Substantia nigra (tissue), 51 donors: ENCODE measurements at places on chromosomes 11 and 22.
A peak's percentile ranks its signal among the peaks of the same experiment; 100 is the strongest.

DNA sequence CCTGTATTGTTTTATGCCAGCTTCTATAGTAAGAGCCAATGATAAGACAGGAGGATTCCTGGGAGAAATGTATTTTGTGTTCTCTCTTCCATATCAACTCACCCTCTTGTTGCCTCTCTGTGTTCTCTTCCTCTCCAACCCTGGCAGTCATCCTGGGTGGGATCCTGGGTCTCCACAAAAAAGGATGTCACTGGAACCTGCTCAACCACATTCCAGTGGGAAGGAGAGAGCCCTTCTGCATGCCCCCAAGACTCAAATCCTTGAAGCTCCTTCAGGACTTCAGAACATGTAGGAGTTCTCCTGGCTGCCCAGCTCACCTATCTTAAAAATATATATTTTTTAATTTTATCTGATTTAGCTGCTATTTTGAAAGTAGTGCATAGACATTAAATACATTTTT is 26.1 kb downstream of the APOL6 start:
- DNase-seq, result no peak

- DNase-seq, result no peak
Measured at GRCh38 chr22:32791056-32791455, 10.4 kb upstream of the TIMP3 start.

DNA sequence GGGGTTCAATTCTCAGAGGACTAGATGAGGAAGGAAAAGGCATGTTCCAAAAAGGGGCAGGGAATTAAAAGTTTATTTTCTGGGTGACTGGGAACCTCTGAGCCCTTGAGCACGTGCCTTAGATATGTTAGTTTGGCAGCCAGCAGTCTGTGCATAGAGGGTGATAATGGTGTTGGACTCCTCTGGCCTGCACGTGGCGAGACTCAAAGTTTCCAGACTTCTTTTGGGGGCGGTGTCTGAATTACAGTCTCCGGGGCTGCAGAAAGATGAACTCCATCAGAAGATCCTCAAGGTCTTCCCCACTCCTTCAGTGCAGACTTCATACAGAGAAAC is 861 bp upstream of the ZNRF3 start:
- DNase-seq, result no peak

GRCh38 chr11:74926304-74927030 is 22.4 kb downstream of the XRRA1 start:
- DNase-seq, result no peak

GRCh38 chr22:27019827-27020226 is 362.4 kb downstream of the MIAT start:
- no peak for DNase-seq

DNA sequence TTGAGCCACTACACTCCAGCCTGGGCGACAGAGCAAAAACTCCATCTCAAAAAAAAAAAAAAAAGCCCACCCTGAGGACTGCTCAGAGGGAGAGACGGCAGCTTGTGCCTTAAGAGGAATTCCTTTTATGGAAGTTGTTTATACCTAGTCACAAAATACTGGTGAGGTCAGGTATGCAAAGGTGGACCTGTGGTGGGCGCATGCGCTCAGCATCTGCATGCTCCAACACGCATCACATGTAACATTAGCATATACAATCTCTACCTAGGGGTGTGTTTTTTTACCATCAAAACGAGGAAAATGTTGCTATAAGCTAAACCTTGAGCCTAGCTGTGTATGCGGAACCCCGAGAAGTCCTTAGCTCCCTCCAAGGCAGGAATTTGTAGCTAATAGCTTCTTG is 6.8 kb upstream of the SART1 start:
- DNase-seq, result no peak

DNA sequence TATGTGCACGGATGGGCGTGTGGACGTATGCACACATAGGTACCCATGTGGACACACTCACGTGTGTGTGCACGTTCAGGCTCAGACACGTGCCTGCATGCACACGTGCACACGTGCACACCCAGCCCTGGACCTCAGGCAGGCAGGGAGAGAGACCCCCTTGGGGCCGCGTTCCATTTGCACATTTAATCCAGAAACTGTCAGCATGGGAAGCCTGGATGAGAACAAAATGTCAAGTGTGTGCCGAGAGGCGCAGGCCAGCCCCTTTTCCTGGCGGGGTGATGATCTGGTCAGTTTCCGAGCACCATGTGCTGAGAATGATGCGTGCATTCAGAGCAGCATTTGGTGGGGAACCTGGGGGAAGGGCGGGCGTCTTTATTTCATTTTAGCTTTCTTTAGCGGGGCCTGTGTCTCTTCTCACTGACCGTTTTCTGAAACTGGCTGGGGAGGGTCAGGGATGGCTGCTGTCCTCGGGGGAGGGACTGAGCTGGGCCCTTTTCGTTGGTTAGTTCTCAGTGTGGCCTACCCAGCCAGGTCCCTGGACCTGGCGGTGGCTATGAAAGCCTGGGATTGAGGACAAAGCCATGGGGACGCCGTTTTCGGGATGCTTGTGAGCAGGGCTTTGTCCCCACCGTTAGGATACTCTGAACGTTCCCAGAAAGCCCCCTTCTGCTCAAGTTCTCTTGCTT is 96.3 kb downstream of the KCNQ1 start:
- DNase-seq, result no peak

GRCh38 chr11:103871923-103872551 is 164.4 kb upstream of the DDI1 start:
- no peak for DNase-seq

DNA sequence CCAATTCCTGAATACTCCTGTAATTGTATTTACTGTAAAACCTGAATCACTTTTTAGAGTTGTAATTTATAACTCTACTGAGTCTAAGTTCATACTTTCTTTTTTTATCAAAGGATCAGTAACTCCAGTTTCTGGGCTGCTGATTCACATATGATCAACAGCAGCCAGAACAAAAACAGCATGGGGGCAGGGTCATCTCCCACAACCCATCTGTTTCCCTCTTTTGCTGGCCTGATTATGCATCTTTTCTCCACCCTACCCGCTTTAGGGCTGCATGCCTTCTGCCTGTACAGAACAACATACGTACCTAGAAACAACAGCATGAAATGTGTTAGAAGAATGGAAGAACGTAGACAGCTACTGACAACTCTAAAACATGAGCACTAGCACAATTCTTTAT is 76.0 kb downstream of the MRTFA start:
- no peak for DNase-seq

- no peak for DNase-seq
Measured at GRCh38 chr11:60864856-60865513, 2.4 kb upstream of the ZP1 start.

- DNase-seq, result no peak
Measured at GRCh38 chr22:17767233-17768065, 6.8 kb downstream of the BID start.

- DNase-seq, result no peak
Measured at GRCh38 chr22:49587421-49587820, 240.3 kb downstream of the BRD1 start.

DNA sequence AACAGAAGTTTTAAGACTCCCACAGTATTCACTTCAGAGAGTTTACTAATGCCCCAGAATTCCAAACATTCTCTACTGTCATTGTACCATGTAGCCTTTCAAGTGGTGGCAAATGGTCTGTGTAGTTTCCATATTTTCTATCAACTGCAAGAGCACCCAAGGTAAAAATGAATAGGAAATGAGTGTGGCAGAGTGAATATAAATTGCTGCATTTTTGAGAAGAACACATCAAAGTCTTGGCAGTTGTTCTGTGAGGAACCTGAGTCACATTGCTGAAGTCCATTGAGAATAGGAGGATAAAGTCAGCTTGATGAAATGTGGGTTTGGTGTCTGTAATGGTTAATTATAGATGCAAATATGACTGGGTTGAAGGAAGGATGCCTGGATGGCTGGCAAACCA is 193.6 kb downstream of the AASDHPPT start:
- no peak for DNase-seq

DNA sequence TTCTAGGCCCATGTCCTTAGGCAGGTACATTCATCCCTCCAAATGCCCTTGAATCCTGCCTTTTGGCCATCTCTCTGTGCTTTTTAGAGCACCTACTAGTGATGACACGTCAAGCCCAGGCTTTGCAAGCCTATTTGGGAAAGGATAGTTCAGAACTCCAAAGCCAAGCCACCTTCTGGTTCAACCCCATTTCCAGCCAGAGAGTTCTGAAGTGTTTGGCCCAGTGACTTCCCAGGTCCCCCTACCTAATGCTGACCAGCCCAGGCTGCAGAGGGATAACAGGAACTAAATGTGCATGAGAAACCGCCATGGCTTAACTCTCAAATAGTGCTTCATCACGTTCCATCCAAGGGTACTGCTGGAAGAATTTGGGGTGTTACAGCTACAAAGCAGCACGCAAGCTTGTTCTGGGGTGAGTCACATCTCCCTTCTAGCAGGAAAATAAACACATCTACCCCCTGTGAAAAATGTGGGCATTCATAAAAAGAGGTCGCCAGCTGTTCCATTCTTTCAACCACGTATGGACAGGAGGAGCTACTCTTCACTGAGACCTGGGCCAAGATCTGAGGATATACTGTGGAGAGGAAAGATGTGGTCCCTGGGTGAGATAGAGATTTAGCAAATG is 2.0 kb upstream of the FXYD6 start:
- no peak for DNase-seq

GRCh38 chr11:84580428-84580827 is 1046.7 kb downstream of the DLG2 start:
- no peak for DNase-seq

GRCh38 chr11:121996574-121996973 is 119.4 kb downstream of the BLID start:
- DNase-seq, result no peak

- DNase-seq, result no peak
Measured at GRCh38 chr11:6646918-6647679, 8.5 kb downstream of the DCHS1 start.

GRCh38 chr11:31610544-31610943 is 101.0 kb downstream of the ELP4 start:
- DNase-seq, result no peak

DNA sequence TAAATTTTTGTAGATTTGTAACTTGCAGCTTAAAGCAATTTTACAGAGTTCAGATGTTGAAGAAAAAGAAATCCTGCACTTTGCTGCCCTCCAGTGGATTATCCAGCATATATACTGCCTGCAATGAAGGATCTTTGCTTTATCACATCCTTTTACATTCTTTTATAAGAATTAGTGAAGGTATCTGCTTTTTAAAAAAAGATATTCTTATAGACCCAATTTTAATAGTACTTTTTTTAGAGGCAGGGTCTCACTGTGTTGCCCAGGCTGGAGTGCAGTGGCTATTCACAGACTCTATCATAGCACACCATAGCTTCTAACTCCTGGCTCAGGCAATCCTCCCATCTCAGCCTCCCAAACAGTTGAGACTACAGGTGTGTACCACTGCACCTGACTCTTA is 60.7 kb downstream of the TTC17 start:
- DNase-seq, result no peak

- DNase-seq, result peak; percentile 7
Measured at GRCh38 chr22:26903030-26903856, 245.9 kb downstream of the MIAT start.

DNA sequence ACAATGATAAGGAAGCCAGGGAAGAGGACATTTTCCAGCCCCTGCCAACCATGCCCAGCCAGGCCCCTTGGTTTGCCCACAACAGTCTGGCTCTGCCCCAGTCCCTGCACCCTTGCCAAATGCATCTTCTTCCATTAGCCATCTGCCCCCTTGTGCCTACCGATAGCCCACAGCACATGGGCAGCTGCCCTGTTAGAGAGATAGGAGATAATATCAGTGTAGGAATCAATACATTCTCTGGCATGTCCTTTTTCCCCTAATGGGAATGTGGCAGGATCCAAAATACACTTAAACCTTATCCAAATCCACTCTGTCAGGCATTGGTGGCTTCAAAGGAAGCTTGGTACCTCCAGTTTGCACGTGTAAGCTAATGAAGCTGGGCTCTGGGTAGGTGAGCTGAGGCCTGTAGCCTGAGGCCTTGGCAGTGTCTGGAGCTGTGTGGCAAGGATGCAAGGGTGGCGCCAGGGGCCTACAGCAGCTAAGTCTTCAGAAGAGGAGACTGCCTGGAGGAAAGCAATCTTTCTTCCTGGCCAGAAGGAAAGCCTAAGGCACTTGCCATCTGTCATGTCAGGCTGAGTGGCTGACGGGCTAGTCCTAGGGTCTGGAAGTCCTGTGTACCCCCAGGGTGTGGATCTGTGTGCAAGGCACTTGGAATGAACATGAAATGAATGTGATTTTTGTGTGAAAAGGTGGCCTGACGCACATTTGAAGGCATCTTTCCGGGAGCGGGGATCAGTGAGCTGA is 164.2 kb upstream of the TBCEL start:
- DNase-seq, result no peak

- DNase-seq, result no peak
Measured at GRCh38 chr11:114082767-114083181, 23.3 kb downstream of the ZBTB16 start.

- DNase-seq, result no peak
Measured at GRCh38 chr22:33167998-33168790, 110.0 kb upstream of the SYN3 start.
